ENCODE measurements at places on chromosomes 5 and 9.

DNA sequence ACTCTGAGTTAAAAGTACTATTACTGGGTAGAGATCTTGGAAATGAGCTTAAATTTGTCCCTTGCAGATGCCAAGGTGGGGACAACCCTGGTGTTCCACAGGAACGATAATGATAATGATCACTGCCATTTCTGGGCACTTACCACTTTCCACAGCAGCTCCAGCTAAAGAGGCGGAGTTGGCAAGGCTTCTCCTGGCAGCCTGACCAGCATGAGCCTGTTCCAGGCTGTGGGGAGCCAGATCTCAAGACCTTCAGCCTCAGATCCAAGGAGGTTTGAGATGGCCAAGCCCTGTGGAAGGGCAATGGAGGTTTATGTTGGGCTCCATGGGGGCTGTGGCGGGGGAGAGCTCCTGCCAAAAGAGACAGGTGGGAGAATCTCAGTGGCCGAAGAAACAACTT is 244.9 kb upstream of the MVB12B start:
- no peak for DNase-seq

DNA sequence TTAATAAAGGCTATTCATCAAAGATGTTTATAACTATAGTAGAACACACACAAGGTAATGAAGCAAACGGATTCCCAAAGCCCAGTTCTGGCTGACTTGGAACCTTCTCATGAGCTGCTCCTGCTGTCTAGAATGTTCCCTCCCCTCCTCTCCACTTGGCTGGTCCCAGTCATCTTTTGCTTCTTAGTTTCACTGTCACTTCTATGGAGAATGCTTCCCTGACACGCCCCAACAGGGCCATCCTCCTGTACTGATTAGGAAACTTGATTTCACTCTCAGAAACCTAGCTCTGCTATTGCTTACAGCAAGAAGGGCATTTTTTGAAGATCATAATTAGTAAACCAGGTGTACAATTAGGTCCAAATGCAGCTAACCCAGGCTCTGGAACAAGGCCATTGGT is 3.2 kb upstream of the RAPGEF1 start:
- DNase-seq = no peak

DNA sequence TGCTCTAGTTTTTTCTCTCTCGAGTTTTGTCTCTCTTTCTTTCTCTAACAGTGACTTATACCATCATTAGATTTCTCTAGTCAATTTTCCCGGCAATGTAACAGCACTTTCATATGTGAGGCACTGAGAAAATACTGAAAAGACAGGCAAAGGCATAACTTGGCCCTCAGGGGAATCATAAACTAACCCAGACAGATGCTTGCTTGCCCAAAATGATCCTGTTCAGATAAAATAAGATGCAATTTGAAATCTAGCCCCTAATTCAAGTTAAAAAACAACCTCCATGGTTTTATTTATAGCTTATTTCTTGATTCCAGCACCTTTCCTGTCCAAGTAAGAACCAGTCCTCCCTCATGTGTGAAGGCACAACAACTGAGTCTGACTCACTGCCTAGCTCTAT is 294.6 kb downstream of the GAS1 start:
- no peak for DNase-seq

GRCh38 chr9:96721303-96721702 is 56.6 kb downstream of the ZNF510 start:
- DNase-seq = no peak

- peak; percentile 69 for DNase-seq
These were observed 24.2 kb downstream of the POU5F2 start for GRCh38 chr5:93717162-93717561.

GRCh38 chr9:79480639-79481038 is 91.1 kb upstream of the TLE4 start:
- DNase-seq = no peak

DNA sequence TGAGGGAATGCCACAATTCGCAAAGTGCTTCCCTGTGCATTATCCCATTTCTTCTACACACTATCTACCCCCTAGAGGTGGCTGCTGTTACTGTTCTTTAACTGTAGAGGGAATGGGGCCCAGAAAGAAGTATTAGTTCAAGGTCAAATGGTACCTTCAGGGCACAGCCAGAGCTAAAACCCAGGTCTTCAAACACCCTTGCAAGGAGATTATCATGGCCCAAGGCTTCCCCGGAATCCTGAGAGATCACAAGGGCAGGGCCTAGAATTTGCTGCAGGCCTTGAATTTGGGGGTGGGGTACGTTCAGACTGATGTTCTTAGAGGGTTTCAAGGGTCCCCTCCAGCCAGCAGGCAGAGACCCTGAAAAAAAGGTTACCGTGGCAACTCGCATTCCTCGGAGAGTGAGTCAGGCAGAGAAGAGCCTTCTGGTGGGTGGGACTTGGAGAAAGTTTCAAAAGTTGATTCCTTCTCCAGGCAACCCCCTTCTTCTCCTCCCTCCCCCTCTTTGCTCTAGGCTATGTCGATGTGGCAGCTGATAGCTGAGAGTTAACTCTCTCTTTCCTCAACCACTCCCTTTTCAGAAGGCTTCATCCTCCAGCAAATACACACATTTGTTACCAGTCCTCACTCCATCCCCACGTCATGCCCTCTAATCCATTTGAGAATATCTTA is 1.9 kb downstream of the SPARC start:
- peak; percentile 98 for DNase-seq

DNA sequence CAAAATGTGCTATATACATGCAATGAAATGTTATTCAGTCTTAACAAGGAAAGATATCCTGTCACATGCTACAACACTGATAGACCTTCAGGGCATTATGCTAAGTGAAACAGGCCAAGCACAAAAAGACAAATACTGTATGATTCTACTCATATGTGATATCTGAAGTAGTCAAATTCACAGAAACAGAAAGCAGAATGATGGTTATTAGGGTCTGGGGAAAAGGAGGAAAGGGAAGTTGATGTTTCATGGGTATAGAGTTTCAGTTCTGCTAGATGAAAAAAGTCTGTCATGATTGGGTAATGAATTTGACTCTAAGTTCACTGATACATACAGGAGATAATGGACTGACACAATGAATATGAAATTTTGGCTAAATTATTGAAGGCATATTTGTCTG is 11.2 kb upstream of the RIC1 start:
- no peak for DNase-seq

GRCh38 chr5:44345871-44346270 is 43.3 kb downstream of the FGF10 start:
- no peak for DNase-seq

GRCh38 chr9:27664121-27664779 is 91.0 kb upstream of the C9orf72 start:
- DNase-seq = no peak

DNA sequence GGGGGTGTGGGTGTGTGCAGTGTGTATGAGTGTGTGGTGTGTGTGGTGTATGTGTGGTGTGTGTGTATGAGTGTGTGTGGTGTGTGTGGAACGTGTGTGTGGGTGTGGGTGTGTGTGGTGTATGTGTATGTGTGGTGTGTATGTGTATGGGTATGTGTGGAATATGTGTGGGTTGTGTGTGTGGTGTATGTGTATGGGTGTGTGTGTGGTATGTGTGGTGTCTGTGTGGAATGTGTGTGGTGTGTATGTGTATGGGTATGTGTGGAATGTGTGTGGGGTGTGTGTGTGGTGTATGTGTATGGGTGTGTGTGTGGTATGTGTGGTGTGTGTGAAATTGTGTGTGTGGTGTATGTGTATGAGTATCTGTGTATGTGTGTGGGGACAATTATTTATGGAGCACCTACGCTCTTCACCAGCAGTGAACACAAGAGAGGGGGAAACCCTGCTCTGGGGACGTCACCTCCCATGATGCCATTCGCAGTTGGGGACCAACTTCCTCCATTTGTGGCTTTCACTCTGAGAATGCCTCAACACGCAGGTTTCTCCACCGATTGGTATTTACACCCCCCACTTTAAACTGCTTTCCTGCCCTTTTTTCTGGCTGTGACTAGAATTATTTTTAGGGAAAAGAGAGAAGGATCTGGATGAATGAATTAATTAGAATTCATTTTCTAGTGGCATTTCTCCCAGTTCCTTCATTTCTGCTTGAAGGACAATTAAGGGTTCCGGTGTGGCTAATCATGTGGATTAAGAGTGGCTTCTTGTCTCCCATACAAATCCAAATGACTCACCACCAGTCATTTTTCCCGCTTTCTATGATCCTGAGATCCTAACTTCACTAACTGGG is 238.1 kb downstream of the ROR2 start:
- DNase-seq = peak; percentile 59

DNA sequence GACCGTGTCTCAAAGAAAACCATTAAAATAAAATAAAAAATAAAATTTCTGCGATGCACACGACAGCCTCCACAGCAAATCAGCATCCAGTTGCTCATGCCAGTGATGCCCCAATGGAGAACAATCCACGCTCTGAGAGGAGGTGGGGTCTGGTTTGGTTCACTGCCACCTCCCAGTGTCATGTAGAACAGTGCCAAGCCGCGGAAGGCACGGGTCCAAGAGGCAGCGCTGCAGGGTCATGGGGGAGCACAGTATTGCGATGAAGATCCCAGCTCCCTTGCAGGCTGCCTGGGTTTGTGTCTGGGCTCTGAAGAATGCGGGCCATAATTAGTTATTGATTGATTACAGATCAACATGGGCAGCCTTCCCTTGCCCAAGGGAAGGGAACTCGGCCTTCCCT is 6.1 kb upstream of the CACFD1 start:
- DNase-seq = no peak

GRCh38 chr9:24071716-24072115 is 245.7 kb upstream of the ELAVL2 start:
- DNase-seq = no peak

GRCh38 chr9:20358207-20358606 is 264.1 kb downstream of the MLLT3 start:
- DNase-seq = peak; percentile 9

DNA sequence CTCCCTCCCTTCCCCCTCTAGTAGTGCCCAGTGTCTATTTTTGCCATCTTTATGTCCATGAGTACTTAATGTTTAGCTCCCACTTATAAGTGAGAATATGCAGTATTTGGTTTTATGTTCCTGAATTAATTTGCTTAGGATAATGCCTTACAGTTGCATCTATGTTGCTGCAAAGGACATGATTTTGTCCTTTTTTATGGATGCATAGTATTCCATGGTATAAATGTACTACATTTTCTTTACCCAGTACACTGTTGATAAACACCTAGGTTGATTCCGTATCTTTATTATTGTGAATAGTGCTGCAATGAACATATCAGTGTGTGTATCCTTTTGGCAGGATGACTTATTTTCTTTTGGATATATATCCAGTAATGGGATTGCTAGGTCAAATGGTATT is 3.8 kb downstream of the ABLIM3 start:
- DNase-seq = no peak

DNA sequence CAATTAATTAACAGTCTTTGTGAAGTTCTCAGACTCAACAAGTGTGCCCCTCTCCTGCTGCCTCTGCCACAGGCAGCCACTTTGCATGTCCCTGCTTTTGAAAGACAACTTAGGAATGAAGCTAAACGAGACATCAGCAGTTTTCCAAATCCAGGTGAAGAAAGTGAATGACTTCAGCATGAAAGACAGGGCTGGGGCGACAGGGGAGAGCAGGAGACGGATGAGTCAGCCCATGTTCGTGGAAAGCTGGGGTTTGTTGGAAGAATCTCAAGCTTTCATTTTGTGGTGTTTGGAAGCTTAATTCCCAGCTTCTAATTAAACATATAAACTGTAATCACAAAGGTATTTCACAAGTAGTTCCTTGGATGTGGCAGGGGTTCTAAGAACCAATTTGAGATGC is 207.8 kb upstream of the MAP3K1 start:
- peak; percentile 67 for DNase-seq

DNA sequence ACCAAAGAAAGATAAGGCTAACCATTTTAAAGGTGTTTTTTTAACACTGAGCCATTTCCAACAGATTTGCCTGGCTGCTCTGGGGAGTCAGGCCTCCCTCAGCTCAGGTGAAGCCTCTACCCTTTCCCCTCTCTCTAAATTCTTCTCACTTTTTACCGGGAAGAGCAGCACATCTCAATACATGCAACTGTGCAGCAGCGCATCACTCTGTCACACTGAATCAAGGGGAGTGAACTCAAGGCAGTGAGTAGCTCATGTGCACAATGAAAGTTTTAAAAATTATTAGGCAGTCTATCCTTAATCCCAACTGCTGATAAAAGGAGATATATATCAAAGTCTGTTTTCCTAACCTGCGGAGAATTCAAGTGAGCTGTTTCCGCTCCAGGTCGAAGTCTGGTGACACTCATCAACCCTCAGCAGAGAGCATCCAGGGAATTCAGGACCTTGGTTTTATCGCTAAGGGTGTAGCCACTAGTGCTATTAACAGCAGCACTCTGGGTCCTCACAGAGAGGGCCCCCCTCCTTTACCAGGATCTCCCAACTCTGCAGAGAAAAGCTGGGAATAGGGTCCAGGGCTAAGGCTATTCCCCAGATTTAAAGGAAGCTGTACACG is 1.0 kb downstream of the CEMIP2 start:
- DNase-seq = no peak

DNA sequence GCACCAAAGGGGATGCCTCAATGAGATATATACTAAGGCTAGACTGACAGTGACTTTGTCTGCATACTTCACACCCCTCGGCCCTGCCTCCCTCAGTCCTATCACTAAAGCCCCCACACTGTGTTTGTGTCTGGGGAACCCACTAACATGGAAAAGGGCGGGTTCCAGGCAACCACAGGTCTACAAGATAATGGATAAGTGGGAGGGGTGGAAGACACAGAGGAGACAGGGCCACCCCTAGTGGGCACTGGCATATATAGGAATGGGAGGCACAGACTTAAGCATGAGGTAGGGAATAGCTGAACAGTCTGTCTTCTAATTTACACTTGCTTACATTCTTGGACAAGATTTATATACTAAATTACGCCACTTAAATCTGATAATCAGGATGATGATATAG is 74.0 kb downstream of the SLIT3 start:
- DNase-seq = no peak

DNA sequence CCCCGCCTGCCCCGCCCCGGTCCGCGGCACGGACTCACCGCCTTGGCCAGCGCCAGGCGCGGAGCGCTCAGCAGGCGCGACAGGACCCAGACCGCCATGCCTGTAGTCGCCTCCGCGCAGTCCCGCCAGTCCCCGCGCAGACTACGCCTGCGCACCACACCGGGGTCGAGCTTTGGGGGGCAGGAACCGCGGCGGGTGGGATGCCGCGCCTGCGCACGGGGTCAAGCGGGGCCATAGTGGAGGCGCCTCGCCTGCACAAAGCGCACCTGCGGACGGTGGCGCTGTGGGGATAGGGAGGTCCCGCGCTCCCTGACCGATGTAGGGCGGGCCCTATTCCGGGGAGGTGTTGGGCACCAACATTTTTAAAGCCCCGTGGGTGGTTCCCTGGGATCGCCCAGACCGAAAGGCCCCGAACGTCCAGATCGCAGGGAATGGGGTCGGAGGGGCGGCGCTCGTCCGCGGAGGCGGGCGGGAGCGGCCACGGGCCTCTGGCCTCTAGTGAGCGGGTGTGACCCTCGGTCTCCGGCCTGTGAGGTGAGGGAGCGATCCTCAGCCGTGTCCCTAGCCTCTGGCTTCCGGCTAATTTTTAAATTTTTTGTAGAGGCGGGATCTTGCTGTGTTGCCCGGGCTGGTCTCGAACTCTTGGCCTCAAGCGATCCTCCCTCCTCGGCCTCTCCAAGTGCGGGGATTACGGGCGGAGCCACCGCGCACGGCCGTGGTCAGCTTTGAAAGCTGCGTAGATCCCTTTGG is 70.8 kb upstream of the LPCAT1 start:
- DNase-seq = peak; percentile 16
